ENCODE measurements at places on chromosomes 7 and 10. TPM values are rescaled to one million over a fixed set of nuclear protein-coding genes. Genes with fewer than 3 reads are reported as not detected.

- DNase-seq: no peak
These were observed 131.0 kb downstream of the KAT6B start for GRCh38 chr10:74957285-74957961.

- DNase-seq: no peak
These were observed 20.2 kb upstream of the PPIF start for GRCh38 chr10:79327090-79327457.

- no peak for DNase-seq
These were observed 78.3 kb upstream of the SLC26A5 start for GRCh38 chr7:103524042-103524907.

GRCh38 chr10:73911553-73912004 is 647 bp downstream of the PLAU start:
- no peak for DNase-seq

GRCh38 chr10:72328045-72328828 is 26.5 kb downstream of the DNAJB12 start:
- peak; percentile 76 for DNase-seq

GRCh38 chr10:54120806-54121205 is 680.2 kb downstream of the PCDH15 start:
- no peak for DNase-seq

GRCh38 chr10:80290474-80291220 is 1.2 kb upstream of the MAT1A start:
- no peak for DNase-seq

DNA sequence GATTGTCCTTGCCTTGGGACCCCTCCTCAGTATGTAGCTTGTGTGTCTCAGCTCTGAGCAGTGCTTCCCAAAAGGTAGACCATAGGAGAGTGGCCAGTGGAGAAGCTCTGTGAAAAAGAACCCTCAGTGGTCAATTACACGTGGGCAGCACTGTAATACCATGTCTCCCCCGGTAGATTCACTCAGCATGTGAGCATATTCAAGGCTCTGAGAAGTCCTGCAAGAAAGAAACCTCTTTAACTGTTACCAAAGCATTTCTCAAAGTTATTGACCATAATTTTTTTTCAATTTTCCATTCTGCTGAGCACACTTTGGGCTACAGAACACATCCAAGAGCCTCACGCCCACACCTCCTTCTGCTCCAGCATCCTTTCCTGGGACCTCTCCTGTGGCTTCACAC is 143.1 kb downstream of the RGS10 start:
- DNase-seq: no peak

GRCh38 chr7:158278745-158279320 is 308.8 kb downstream of the PTPRN2 start:
- DNase-seq: no peak

DNA sequence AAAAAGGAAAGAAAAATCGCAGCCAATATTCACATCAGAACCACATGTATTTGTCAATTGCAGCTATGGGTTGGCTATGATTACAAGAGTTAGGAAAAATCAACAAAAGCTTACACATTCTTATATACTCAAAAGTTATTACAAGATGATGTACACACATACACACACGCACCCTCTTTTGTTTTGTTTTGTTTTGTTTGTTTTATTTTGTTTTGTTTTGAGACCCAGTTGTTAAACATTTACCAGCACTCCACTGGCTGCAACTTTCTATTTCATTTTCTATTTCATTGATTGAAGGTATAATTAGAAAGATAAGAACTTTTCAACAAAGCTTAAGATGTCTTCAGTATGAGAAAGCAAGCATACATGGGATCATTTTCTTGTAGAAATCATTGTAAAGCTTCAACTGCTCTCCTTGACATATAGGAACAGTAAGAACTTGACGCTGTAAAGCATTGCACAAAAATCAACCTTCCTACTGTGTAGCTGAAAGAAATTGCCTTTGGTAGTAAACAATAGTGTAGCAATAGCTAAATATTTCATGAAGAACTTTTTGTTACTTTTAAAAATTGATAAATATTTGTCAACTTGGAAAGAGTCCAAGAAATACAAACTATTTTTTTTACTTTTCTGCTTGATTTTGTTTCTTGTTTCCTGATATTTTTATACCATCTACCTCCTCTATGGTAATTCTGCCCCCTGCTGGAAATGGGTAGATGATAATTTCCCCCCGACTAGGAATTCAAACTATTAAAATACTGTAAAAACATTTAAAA is 205.9 kb downstream of the MBL2 start:
- DNase-seq: no peak

DNA sequence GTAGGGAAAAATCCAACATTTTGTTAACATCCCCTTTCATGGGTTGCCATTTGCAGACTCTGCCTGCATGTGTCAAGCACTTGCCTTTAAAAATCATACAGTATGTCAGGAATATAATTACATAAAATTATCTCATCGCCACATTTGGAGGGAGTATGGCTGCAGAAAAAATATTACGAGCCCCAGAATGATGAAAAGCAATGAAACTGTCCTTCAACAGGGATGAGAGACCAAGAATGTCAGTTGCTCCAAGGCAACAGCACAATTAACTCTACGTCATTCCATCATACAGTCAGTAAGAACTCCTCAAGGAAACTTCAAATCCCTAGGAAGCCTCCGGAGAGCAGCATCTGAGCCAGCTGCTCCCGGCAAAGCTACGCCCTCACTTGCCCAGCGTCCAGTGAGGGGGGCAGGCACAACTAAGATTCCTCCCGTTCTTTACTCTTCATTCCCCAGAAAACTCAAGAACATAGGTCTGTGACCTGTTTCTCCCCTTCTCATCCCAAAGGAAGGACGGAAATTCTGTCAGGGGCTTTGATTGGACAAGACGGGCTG is 132.9 kb downstream of the ANLN start:
- no peak for DNase-seq

DNA sequence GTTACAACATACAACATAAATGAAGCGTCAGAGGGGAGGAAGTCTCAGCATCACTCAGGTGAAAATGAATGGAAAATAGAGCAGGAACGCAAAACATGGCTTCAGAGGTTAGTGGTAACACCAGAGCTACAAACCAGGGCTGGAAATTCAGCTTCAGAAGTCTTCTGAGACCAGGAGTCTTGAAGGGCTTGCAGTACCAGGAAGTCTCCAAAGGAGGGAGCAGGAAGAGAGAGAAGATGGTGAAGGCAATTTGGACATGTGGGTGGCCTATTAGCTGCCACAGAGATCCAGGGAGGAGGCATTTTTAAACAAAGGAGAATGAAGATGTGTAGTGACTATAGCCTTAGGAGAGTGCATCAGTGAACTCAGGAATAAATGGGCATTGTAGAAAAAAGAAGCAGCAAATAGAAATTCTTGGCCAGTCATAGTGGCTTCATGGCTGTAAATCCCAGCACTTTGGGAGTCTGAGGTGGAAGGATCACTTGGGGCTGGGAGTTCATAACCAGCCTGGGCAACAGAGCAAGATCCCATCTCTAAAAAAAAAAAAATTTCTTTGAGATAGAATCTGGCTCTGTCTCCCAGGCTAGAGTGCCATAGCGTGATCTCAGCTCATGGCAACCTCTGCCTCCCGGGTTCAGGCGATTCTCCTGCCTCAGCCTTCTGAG is 9.3 kb upstream of the TET1 start:
- DNase-seq: peak; percentile 74

GRCh38 chr10:35882422-35883150 is 240.5 kb upstream of the FZD8 start:
- no peak for DNase-seq

DNA sequence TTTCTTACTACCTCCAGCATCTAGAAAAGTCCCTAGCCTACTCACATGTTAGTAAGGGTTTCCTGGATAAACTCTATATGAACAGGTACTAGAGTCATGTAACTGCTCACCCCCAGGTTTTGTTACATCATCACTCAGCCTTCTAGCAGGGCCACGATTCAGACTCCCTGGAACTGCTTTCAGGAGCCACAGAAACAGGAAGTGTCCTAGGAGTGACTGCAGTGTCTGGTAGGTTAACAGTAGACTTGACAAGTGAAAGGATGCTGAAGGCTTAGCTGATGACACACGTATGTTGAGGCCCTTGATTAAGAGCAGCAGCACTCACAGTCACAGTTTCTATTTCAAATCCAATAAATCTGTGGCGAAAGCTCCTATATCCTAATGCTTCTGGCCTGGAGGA is 101.2 kb downstream of the DNMBP start:
- no peak for DNase-seq

DNA sequence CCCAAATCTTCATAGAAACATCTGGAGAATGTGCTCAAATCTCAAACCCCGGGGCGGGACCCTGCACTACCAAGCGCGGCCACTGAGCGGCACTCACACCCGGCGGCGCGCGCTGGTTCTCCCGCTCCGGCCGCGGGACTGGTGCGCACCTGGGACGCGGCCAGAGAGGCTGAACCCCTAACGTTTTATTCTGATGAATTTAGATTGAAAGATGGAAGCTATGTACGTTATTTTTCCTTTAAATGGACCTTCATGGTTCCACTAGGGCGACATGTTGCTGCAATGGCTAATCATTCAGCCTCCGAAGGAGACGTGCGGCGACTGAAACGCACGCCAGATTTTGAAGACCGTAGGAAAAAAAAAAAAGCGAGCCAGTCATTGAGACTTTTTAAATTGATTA is 107.0 kb upstream of the INSIG1 start:
- peak; percentile 73 for DNase-seq

DNA sequence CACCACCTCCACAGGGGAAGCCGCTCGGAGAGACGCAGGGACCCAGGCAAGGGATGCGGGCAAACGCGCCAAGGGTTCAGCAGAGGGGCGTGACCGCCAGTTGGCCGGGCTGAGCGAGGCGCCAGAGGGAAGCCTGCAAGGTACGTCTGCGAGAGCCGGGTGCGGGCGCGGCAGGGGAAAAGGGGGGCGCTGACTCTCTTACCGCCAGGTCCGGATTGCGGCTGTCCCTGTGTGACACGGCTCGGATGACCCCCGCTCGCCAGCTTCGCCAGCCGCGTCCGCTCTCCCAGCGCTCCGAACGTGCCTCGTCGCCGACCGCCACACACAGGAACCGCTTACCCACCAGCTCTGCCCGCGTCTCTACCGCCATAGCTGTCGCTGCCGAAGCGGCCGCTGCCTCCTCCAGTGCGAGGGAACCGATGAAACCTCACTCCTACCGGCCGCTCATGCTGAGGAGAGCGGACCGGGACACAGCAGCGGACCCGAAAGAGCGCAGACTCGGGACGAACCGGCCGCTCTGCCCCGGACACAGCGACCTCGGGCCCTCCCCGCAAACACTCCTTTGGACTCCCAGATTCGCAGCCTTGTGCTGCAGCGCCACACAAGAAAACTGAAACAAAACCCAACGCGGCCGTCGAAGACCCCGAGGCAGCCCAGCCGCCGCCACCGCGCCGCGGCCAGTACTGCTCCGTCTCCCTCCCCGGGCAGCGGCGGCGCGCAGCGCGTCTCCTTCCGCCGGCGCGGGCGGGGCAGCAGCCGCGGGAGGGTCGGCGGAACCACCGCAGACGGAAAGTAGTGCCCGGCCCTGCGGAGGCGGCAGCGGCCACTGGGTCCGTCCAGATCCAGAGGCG is at the start of gene JMJD1C:
Gene JMJD1C, minus strand, starts transcription at position 685 of the 851 bp plus-strand sequence. Its CDS starts 315 bp downstream, at position 370.
- peak; percentile 89 for DNase-seq

DNA sequence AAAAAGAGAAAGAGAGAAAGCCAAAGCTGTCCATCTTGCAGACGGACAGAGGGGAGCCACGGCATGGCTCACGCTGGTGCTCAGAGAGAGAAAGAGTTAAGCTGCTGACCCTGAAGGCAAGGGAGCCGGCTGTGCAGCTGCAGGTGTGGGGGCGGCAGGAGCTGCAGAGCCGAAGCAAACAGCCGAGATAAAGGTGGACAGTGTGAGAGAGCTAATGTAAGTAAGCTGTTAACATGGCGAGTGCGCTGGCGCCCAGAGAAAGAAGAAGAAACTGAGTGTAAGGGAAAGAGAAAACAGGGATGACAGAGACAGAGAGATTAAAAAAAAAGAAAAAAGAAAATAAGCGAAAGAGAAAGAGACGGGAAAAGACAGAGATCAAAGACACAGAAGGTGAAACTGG is 18.2 kb downstream of the COL17A1 start:
- no peak for DNase-seq

DNA sequence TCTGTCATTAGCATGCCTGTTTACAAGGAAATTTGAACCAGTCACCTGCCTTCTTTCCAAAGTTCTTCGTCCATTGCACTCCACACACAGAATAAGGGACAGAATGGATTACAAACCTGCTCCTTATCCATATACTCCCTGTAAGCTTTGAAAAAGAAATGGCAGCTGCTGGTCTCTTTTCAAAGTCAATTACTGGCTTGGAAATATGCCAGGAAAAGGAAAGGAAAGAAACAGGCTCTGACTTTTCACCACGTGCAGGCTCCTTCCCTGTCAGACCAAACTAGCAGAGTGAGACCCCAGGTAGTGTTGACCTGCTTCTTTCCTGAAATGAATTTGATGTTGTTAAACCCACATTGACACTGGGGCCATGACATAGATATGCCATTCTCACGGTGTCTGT is 84.5 kb downstream of the LHFPL3 start:
- no peak for DNase-seq

- no peak for DNase-seq
These were observed 128.6 kb upstream of the PDLIM1 start for GRCh38 chr10:95419399-95419798.

GRCh38 chr7:123993996-123994395 is 38.9 kb downstream of the TMEM229A start:
- no peak for DNase-seq

- no peak for DNase-seq
These were observed 82.2 kb downstream of the VOPP1 start for GRCh38 chr7:55490099-55490498.

DNA sequence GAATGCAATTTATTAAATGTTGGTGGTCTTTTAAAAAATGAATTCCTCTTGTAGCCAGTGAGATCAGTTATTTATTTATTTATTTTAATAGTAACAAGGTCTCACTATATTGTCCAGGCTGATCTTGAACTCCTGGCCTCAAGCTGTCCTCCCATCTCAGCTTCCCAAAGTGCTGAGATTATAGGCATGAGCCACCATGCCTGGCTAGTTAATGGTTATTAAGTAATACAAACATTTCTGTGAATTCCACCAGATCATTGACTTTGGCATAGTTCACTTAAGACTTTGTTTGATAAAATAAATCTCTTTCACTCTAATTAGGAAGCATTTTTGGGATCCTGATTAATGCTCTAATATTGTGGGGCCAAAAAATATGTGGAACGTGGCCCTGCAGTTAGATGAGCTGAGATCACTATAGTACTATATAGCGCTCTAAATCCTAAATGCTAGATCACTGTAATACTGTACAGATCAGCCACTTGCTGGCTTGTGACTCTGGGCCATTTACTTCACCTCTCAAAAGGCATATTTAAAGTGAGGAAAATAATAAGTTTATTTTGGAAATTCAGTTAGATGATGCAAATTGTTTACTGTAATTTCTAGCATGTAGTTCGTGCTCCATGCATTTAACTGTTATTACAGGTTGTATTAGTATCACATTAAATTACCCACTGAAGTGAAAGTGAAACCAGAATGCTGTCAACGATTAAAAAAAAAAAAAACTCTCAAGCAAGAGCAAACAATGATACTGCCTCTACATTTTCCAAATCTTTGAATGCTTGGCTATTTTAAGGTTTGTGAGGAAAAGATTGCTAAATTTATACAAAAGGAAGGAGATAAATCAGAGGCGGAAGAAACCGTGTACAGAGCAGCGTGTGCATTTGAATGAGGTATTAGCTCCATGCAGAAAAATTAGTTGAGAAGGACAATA is 15.9 kb upstream of the FAS start:
- DNase-seq: no peak

Gene MINDY4
- total RNA-seq: 4.7 TPM

Gene GPR26
- not detected for total RNA-seq

Gene EIF3B
- 110 TPM for total RNA-seq

Gene ASB10
- total RNA-seq: not detected

Gene CCDC172
- not detected for total RNA-seq

Gene TWIST1
- 0.36 TPM for total RNA-seq

Gene MLXIPL
- 13.3 TPM for total RNA-seq

Gene GIMAP8
- total RNA-seq: 9.1 TPM

Gene CPA2
- 0.22 TPM for total RNA-seq

Gene PTF1A
- total RNA-seq: not detected

Gene RPEL1
- total RNA-seq: 0.13 TPM

Measured in mucosa of descending colon (tissue), 3 donors.